ENCODE measurements at places on chromosomes 13 and 19.

DNA sequence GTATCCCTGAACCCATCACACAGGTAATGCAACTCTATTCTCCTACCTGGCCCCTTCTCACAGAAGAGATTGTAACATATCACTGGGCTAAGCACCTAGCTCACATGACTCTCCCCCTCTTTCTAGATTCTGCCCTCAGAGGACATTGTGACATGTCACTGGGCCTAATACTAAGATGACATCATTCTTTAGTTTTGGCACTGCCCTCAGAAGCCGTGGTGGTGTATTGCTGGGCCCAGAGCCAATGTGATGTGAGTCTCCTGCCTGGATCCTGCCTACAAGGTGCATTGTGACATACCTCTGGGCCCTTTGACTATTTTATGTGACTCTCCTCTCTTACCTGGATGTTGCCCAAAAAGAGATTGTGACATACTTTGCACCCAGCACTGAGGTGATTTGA, 21.4 kb upstream of the ZNF730 start:
- no peak for DNase-seq

DNA sequence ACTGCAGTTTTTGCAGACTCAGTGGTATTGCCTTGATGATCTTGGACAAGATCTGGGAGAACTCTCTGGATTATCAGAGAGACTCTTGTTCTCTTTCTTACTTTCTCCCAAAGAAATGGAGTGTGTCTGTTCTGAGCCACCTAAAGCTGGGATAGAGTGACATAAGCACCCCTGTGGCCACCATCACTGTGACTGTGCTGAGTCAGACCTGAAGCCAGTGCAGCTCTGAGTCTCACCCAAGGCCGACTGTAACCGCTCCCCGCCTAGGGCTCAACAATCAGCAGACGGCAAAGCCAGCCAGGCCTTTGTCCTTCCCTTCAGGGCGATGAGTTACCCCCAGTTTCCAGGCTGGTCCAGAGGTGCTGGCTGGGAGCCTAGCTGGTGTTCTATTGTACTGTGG, 795.6 kb downstream of the UQCRFS1 start:
- no peak for DNase-seq

GRCh38 chr19:17333611-17334413, 843 bp downstream of the ANO8 start:
- DNase-seq = peak; percentile 55

DNA sequence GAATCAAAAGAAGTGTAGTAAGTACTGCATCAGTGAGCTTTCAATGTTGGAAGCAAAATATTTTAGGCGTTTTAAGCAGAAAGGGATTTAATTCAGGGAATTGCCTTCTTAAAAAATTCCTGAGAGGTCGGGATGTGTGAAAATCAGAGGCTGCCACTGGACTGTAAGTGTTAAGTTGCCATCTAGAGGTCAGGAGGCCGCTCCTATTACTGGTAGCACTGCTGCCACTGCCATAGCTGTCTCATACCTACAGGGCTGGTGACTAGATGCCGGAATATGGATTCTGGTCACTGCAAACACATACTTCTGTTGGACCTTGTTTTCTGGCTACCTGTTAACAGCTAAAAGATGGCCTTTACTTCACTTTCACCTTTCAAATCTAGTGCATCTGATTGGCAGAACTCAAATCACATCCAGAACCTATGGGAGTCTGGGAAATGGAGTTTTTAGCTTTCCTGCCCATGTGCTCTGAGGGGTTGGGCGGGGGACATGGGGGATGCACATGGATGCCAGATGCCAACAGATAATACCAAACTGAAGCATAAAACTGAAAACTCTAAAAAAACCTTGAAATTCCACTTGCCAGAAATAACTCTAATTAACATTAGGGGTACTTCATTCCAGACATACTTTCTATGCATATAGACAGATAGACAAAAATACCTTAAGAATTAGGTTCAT, 29.8 kb downstream of the DGKH start:
- no peak for DNase-seq

- no peak for DNase-seq
Observed at GRCh38 chr13:23105051-23105450, 75.7 kb upstream of the SGCG start.

DNA sequence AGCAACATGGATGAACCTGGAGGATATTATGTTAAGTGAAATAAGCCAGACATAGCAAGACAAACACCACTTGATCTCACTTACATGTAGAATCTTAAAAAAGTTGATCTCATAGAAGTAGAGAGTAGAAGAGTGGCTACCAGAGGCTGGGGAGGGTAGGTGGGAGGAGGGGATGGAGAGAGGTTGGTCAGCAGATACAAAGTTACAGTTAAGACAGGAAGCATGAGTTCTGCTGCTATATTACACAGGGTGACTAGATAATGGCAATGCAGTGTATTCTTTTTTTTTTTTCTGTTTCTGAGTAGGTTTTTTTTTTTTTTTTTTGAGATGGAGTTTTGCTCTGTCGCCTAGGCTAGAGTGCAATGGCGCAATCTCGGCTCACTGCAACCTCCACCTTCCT, 15.2 kb upstream of the THSD1 start:
- no peak for DNase-seq

Data from activated T-cell treated with anti-CD3 and anti-CD28 coated beads for 1 hour (primary cell).